ENCODE measurements at places on chromosomes 11 and 22. TPM values are rescaled to one million over a fixed set of nuclear protein-coding genes. Genes with fewer than 3 reads are reported as not detected.

- H3K27ac ChIP-seq, result no peak overlapping the region
- H3K4me3 ChIP-seq, result no peak overlapping the region
- no peak for DNase-seq
These were observed 48.6 kb downstream of the CCDC83 start for GRCh38 chr11:85903811-85904210.

DNA sequence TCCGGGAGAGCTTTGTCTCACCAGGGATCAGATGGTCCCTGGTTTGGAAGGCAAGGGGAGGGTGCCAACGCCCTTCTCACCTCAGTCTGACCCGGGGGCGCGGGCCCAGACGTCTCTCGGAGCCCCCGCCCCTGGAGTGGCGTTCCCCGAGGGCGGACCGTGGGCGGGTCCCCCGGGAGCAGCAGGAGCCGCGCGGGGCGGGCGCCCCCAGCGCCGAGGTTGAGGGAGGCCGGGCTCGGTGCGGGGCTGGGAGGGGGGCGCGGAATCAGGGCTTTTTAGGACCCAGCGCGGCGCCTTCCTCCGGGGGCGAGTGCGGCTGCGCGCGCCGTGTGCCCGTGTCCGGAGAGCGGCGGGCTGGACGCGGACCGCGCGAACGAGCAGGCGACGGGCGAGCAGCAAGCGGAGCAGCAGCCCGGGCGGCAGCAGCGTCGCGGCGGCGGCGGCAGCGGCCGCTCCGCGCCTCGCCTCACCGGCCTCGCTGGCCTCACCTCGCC is at the start of gene KCNC1:
TSS of gene KCNC1 (plus strand) at position 364 of the 494 bp plus-strand sequence. CDS start 1,222 bp downstream, outside the sequence.
- peaks cover 7% of the 10 kb centered on the region for H3K4me1 ChIP-seq
- no peak within 1 kb of the TSS for H3K4me3 ChIP-seq
- no peak within 1 kb of the TSS for H3K27ac ChIP-seq
- no peak for DNase-seq
- H3K27me3 ChIP-seq, result peaks cover 44% of the 10 kb centered on the region

DNA sequence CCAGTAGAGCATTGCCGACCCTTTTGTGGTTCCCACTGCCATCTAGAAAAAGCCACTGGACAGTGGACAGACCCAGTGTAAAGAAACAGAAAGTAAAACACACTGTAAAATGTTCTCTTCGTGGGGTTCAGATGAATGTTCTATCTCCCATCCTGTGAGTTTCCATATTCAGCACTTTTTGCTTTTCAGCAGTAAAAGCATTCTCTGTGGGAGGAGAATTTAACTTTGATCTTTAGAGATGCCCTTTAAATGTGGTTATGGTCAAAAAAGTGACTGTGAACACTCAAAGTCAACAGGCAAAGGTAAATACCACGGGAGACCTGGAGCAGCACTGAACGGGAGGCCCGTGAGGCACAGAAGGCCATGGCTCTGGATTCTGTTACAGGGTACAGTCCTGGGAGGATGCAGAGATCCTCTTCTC is 53.9 kb downstream of the FLI1 start:
- no peaks in the 10 kb centered on the region for H3K27me3 ChIP-seq
- H3K4me3 ChIP-seq, result peak overlapping the region; percentile 46
- peaks cover 14% of the 10 kb centered on the region for H3K36me3 ChIP-seq

GRCh38 chr11:109960831-109961230 is 132.4 kb upstream of the ZC3H12C start:
- DNase-seq, result no peak
- no peaks in the 10 kb centered on the region for H3K36me3 ChIP-seq
- H3K27ac ChIP-seq, result no peak overlapping the region
- H3K27me3 ChIP-seq, result no peaks in the 10 kb centered on the region
- no peaks in the 10 kb centered on the region for H3K4me1 ChIP-seq

- peaks cover 14% of the 10 kb centered on the region for H3K4me1 ChIP-seq
- peaks cover 19% of the 10 kb centered on the region for H3K36me3 ChIP-seq
- no peak for DNase-seq
- no peak overlapping the region for H3K27ac ChIP-seq
- no peaks in the 10 kb centered on the region for H3K27me3 ChIP-seq
These were observed 9.2 kb downstream of the CDPF1 start for GRCh38 chr22:46240907-46241306.

DNA sequence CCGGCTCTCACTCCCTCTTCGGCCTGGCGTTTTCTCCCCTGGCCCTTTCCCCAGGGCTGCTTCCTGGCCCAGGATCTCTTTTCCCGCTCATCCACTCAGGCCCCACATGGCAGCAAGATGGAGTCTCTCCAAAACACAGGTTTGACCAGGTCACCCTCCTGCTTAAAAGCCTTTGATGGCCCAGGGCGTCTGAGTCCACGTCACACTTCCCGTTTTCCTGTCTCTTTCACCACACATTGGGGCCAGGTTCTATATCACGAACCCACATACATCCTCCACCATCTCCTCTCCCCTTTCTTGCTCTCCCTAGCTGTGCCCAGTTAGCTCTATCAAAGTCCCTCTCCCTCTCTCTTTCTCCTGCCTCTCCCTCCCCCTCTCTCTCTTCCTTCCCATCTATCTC is 7.8 kb upstream of the LRRC32 start:
- peaks cover 9% of the 10 kb centered on the region for H3K4me1 ChIP-seq
- no peak overlapping the region for H3K4me3 ChIP-seq
- H3K27me3 ChIP-seq, result peaks cover 8% of the 10 kb centered on the region
- peak overlapping the region; percentile 53 for H3K27ac ChIP-seq

- DNase-seq, result no peak
- no peaks in the 10 kb centered on the region for H3K36me3 ChIP-seq
- H3K27me3 ChIP-seq, result peaks cover 12% of the 10 kb centered on the region
- H3K4me3 ChIP-seq, result no peak overlapping the region
- no peak overlapping the region for H3K27ac ChIP-seq
- peaks cover 8% of the 10 kb centered on the region for H3K4me1 ChIP-seq
These were observed 58.0 kb upstream of the UBASH3B start for GRCh38 chr11:122597511-122597910.

GRCh38 chr11:1051356-1052132 is 15.0 kb upstream of the MUC6 start:
- peaks cover 24% of the 10 kb centered on the region for H3K27me3 ChIP-seq
- H3K4me3 ChIP-seq, result no peak overlapping the region
- H3K27ac ChIP-seq, result no peak overlapping the region
- no peaks in the 10 kb centered on the region for H3K36me3 ChIP-seq

GRCh38 chr11:88115828-88116755 is 59.2 kb downstream of the RAB38 start:
- no peaks in the 10 kb centered on the region for H3K27me3 ChIP-seq
- no peak for DNase-seq
- no peaks in the 10 kb centered on the region for H3K36me3 ChIP-seq
- no peaks in the 10 kb centered on the region for H3K4me1 ChIP-seq

DNA sequence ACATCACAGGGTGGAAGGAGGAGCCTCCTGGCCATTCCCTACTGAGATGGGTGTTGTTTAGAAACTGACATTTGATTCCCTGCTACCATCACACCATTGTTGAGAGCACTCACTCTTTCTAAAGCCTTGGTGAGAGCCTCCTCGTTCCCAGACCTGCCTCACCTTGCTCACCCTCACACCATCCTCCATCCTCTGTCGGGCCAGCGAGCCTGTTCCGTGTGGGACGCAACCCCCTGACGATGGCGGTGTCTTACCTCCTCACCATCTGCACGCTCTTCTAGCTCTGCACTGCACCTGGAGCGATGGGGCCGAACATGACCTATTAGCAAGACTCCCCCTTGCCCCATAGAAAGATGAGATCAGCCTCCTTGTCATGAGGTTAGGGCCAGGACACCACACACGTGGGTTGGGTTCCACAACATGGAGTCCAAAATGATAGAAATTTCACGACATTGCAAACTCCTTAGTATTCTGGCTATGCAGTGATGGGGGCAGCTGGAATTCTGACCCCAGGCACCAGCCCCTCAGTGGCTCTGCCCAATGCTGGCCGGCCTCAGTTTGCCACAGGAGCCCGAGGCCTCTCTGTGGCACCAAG is 1017.9 kb downstream of the TBC1D22A start:
- no peak for DNase-seq
- no peaks in the 10 kb centered on the region for H3K36me3 ChIP-seq
- peaks cover under 1% of the 10 kb centered on the region for H3K27me3 ChIP-seq
- no peak overlapping the region for H3K27ac ChIP-seq
- no peak overlapping the region for H3K4me3 ChIP-seq
- no peaks in the 10 kb centered on the region for H3K4me1 ChIP-seq

DNA sequence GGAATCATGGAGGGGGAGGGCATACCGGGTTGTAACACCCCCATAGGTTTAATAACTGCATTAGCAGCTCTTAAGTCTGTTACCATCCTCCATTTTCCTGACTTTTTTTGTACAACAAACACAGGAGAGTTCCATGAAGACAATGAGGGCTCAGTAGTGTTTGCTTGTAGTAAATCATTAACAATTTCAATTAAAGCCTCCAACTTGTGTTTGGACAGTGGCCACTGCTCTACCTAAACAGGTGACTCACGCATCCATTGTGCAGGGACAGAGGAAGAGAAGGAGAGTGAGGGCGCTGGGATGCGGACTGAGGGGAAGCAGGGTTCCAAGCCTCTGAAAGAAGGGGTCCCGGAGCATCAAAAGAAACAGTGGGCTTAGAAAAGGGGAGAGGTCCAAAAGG is 21.3 kb upstream of the MTNR1B start:
- no peak overlapping the region for H3K4me3 ChIP-seq
- no peaks in the 10 kb centered on the region for H3K36me3 ChIP-seq
- DNase-seq, result no peak
- H3K27me3 ChIP-seq, result peaks cover 10% of the 10 kb centered on the region

Gene P2RX3
- total RNA-seq, result not detected

Gene MAP4K2
- 85.8 TPM for total RNA-seq

Gene RIMBP3C
- total RNA-seq, result not detected

Gene ANO1
- not detected for total RNA-seq

Gene TSSK2
- total RNA-seq, result not detected

Gene POU2F3
- not detected for total RNA-seq

All from activated CD4-positive, alpha-beta memory T cell treated with anti-CD3 and anti-CD28 coated beads for 36 hours (primary cell).